ENCODE measurements at places on chromosomes 13 and 19.

DNA sequence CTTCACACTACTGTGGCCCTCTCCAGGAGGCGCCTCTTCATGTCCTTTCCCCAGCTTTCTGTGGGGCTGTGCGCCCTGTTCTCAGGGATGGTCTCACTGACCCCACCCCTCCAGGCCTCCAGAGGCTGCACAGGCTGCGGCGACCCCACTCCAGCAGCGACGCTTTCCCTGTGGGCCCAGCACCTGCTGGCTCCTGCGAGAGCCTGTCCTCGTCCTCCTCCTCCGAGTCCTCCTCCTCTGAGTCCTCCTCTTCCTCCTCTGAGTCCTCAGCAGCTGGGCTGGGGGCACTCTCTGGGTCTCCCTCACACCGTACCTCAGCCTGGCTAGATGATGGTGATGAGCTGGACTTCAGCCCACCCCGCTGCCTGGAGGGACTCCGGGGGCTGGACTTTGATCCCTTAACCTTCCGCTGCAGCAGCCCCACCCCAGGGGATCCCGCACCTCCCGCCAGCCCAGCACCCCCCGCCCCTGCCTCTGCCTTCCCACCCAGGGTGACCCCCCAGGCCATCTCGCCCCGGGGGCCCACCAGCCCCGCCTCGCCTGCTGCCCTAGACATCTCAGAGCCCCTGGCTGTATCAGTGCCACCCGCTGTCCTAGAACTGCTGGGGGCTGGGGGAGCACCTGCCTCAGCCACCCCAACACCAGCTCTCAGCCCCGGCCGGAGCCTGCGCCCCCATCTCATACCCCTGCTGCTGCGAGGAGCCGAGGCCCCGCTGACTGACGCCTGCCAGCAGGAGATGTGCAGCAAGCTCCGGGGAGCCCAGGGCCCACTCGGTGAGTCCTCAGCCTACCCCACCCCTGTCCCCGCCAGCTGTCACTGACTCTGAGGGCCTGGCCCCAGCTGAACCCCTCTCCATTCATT, 11.2 kb downstream of the ARHGAP33 start:
- no peak for DNase-seq

DNA sequence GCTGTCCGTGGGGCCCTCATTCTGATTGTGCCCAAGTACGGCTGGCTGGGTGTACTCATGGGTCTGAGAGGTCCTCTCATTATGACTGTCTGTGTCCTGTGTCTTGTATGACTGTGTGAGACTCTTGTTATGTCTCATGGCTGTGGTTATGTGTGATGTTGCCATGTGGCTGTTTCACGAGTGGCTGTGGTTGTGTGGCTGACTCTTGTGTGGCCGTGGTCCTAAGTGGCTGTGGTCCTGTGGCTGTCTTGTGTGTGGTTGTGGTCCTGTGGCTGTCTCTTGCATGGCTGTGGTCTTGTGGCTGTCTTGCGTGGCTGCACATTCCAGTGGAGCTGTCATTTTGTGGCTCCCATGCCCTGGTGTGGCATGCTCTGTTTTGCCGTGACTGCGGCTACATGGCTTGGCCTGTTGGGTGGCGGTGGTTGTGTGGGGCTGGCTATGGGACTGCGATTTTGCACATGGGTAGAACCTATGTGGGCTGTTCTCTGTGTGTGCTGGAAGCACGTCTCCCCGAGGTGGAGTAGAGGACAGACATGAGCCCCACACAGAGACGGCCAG, 2.5 kb downstream of the LYL1 start:
- DNase-seq, result no peak

DNA sequence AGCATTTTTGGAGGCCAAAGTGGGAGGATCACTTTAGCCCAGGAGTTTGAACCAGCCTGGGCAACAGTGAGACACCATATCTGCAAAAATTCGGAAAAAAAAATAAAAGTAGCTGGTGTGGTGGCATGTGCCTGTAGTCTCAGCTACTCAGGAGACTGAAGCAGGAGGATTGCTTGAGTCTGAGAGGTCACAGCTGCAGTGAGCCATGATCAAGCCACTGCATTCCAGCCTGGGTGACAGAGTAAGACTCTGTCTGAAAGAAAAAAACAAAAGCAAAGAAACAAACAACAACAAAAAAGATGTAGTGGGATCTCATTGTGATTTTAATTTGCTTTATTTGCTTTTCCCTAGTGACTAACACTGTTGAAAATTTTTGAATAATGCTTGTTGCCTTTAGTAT, 394.7 kb upstream of the KLHL1 start:
- DNase-seq, result no peak

- no peak for DNase-seq
Observed at GRCh38 chr13:39373145-39373544, 229.8 kb downstream of the LHFPL6 start.

DNA sequence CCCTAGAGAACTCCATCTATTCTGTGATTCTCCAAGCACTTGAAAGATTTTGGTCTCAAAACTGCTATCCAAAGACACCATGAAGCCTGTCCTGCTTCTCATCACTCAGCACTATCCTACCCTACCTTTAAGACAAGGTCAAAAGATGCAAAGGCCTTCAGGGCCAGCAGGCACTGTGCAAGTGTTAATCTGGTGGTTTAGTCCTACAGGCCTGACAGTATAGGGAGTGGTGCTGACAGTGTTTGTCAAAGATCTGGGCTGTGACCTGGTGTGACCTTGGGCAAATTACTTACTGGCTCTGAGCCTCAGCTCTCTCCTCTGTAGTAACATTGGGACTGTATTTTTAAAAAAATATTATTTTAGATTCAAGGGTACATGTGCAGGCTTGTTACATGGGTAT, 28.0 kb downstream of the SIAH3 start:
- no peak for DNase-seq

DNA sequence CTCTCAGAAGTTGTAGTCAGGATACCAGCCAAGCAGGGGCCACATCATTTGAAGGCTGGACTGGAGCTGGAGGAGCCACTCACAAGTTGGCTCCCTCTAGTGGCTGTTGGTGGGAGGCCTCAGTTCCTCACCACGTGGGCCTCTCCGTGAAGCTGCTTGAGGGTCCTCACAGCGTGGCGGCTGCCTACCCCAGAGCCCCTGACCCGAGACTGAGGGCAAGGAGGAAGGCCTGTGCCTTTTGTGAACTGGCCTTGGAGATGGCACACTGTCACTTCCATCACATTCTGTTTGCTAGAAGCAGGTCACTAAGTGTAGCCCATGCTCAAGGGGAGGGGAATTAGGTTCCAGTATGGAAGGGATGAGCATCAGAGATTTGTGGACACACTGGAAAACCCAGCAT, 14.6 kb downstream of the GNA11 start:
- DNase-seq, result peak; percentile 66

DNA sequence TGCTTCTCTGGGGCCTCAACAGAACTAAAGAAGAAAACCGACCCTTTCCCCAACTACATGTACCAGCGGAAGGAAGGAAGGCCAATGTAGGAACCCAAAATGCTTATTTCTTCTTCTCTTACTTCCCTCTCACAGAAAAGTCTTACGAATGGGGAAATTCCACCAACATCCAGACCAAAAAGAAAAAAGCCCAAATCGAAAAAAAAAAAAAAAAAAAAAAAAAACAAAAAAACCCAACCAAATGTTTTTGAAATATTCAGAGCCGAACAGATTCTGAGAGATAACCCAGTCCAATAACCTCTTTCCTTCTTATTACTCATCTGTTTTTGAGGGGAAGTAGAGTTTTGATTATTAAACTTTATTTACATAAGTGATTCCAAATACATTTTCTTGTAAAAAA, 3.9 kb downstream of the PPM1N start:
- DNase-seq, result no peak

GRCh38 chr13:31805841-31806240, 66.5 kb downstream of the RXFP2 start:
- DNase-seq, result no peak

GRCh38 chr13:50685956-50686355, 157.5 kb downstream of the DLEU7 start:
- DNase-seq, result no peak

GRCh38 chr19:47095476-47096099, 18.0 kb downstream of the ZC3H4 start:
- DNase-seq, result no peak

GRCh38 chr19:51708811-51709210, 15.0 kb downstream of the HAS1 start:
- no peak for DNase-seq

- DNase-seq, result peak; percentile 44
Observed at GRCh38 chr19:53102206-53102755, 941 bp downstream of the ZNF160 start.

- no peak for DNase-seq
Observed at GRCh38 chr13:59435024-59435423, 728.7 kb downstream of the DIAPH3 start.

All from D721Med (cell line).